ENCODE measurements at places on chromosomes 7 and 10.

GRCh38 chr7:142140401-142140959, 29.0 kb downstream of the MGAM2 start:
- DNase-seq: no peak

DNA sequence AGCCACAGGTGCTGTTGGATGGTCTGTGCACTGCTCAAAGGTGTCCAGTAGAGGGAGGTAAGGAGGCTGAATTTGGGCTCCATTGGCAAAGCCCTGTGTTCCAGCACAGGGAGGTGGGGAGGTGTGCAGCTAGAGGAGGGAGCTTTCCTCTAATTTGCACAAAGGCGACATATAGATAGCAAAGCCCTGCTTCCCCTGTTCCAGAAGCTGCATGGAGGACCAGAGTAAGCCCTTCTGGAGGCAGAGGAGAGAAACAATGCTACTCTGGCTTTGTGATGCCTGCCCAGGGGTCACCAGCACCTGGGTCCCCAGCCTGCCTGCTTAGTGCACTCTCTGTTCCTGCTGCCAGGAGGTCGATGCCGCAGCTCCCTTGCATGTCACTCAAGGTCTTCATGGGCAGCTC, 3.4 kb upstream of the ARHGAP22 start:
- DNase-seq: no peak

DNA sequence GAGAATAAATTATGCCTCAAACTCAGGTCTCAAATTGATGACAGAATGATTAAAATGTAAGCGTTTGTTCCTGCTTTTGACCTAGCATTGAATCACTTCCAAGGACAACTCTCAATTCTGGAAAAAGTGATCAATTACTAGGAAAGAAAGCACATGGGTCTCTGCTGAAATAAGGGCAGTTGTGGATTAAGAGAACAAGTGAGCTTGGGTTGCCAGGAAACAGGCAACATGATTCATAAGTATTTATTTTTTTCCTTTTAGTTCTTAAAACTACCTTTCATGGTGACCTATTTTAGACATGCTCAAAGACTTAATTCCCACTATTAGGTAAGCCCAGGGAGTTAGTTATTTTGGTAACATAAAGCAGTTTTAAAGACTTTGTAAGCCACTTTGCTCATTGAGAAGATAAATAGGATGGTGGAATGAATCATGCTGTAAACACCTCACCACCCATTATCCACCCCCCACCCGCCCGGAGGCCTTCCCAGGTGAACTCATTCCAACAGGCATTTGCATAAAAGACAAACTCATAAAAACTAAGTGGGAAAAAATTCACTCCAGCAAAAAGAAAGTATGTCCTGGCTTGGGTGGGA, 728.3 kb downstream of the SORCS1 start:
- DNase-seq: no peak

- DNase-seq: no peak
These were observed 128.5 kb upstream of the CDK1 start for GRCh38 chr10:60649485-60650377.

- DNase-seq: peak; percentile 30
These were observed 22.3 kb upstream of the C10orf95 start for GRCh38 chr10:102473445-102474331.

DNA sequence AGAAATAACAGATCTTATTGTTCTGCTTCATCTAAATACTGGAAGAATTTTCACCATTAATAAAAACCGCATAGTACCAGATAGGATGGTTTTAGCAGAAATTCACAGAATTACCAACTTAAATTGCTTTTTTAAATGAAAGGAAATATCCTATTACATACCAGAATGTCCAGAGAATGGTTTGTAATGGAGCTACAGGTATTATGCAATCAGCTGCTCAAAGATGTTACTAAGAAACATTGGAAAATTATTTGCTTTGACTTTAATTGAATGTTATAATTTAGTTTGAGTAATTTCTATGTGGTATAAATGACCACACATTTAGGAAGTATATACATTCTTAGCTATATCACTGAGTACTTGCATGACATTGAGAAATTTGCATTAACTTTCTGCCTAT, 338.3 kb downstream of the ETV1 start:
- DNase-seq: no peak

DNA sequence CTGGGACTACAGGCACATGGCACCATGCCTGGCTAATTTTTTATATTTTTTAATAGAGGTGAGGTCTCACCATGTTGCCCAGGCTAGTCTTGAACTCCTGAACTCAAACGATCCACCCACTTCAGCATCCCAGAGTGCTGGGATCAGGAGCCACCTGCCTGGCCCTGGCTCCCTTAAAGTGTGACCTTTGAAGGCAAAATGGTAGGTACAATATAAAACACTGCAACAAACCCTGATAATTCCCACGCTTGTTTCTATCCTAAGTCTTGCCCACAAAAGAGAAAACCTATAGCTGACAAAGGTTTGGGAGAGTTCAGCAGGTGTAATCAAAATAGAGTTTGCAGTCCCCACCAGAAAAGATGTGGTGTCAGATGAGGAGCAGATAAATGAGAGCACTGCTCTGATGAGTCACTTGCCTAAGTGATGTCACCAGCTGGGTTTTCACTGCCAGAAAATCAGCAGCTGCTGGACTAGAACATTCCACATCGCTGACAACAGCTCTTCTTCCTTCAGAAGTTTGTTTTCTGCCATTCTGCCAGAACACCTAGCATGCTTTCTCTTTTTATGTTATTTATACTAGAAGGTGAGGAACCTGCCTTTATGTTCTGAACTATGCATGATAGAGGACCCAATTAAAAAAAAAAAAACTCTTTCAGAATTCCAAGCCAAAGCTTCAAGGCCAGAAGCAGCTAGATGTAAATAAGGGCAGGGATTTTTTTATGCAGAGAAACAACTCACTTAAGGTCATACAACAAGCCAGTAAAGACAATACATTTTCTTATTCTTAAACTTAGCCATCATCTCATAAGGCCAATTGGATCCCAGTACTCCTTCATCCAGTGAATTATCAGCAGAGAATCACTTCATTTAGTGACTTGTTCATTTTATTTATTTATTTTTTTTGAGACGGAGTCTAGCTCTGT, 18.0 kb downstream of the PURB start:
- DNase-seq: no peak

DNA sequence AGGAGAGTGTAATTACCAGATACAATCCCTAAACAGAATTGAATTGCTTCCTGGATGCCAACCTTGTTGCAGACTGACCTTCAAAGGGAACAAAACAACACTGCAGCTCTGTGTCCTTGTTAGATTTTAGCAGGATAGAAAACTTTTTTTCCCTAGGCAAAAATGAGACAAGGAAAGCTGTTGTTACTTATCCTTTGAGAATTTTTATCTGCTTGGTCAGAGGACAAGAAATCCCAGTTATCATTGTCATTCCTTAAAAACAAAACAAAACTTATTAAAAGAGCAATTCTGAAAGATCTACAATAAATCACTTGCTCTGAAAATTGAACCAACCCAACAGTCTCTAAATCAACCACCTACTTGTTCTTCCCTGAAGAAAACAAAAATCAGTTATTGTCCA, 652.6 kb downstream of the REEP3 start:
- DNase-seq: no peak

DNA sequence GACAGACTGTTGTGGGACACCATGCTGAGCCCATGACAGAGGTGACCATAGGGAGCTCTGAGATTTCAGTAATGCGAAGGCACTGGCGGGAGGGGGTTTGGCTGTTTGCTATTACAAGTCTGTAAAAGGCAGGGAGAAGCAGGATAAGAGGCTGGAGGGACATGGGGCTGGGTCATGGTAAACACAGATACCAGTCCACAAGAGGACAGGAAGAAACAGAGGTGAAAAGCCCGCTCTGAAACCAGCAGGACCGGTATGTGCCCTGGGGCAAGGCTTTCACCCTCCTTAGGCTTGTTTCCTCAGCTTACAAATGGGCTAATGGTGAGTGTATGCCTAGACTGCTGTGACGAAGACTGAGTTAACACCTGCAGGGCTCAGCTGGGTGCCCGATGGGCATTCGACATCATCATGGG, 34.1 kb downstream of the ANXA11 start:
- DNase-seq: no peak
